ENCODE measurements at places on chromosomes 7 and 10.

DNA sequence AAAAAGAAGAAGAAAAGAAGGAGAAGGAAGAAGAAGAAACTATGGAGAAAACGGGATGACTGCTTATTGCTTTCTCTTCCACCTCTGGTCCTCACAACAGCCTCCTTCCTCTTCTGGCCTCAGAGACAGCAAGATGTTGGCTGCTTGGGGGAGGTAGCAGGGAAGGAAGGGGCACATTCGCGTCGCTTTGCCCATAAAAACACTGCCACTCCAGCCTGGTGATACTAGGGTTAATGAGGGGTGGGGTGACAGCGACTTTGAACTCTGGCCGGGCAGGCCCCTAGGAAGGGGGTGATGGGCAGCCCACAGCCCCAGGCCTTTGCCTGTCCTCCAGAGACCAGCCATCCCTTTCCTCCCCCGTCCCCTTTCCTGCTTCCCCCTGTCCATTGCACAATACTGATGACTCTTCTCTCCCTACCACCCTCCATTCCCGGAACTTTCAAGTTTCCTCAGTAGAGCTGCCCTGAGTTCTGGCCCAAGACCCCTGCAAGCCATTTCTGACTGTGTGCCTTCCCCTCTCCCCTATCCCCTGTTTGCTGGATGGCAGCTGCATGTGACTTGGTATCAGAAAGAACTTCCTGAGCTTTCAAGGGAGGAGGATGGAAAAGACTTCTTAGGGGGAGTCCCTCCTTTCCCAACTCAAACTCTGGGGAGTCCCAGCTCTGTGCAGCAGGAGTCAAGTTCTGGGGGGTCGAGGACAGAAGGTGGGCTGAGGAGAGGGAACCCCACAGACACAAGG is 2.2 kb upstream of the CUEDC2 start:
- DNase-seq, result no peak

GRCh38 chr7:120404042-120404441 is 131.1 kb downstream of the KCND2 start:
- no peak for DNase-seq

GRCh38 chr10:80894311-80894791 is 356.6 kb downstream of the SH2D4B start:
- DNase-seq, result no peak

GRCh38 chr10:154348-154747 is 19.1 kb downstream of the ZMYND11 start:
- no peak for DNase-seq

DNA sequence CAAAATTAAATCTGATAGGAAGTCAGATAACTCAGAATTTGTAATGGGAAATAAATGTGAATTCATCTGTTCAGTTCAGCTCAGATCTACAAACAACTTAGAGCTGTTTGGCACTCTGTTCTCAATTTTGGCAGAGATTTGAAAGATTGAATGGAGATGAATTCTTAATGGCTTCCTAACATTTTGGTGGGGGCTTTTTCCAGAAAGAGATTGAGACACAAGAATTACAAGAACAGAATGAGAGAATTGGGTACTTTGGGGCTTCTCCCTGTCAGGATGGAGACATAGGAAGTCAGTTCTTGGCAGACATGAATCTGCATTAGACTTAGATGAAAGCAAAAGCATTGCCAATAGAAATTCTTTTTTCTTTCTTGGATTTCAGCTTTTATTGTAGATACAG is 39.0 kb upstream of the PTPRZ1 start:
- DNase-seq, result no peak

- DNase-seq, result no peak
Measured at GRCh38 chr7:89943525-89944050, 210.7 kb upstream of the STEAP1 start.

DNA sequence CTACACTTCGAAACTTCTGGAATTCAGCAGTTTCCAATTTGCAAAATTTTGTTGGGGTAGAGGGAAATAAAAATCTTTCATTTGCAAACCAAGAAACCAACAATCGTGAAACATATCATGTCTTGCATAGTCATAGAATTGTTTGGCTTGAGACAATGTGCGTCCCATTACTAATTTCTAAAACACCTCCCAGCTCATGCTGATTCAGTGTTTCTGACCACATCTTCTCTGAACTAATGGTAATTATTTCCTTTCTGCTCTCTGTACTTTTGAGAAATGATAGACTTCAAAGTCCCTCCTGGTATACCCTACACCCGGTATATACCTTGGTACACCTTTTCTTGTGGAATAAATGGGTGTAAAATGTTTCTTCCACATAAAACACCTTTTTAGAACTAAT is 41.8 kb upstream of the TSPAN13 start:
- no peak for DNase-seq

GRCh38 chr7:41476460-41476803 is 226.5 kb downstream of the INHBA start:
- DNase-seq, result no peak

DNA sequence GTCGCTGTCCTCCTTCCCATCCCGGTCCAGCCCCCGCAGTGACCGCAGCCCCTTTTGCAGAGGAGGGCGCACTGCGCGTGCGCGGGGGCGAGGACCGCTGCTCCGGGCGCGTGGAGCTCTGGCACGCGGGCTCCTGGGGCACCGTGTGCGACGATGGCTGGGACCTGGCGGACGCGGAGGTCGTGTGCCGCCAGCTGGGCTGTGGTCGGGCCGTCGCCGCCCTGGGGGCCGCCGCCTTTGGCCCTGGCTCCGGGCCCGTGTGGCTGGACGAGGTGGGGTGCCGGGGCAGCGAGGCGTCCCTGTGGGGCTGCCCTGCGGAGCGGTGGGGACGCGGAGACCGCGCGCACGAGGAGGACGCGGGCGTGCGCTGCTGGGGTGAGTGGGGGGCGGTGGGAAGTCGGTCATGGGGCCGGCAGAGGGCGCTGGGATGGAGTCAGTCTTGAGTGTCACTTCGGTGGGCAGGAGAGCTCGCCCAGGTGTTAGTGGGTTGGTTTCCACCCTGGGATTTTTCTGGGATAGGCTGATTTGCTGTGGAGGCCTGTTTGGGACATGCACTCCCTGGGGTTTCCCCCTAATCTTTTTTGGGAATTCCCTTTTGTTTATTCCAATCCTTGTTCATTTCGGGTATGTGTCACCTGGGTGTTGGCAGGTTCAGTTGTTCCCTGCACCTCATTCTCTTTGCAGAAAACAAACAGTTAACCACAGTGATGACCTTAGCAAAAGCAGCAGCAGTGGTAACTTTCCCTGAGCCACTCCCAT is 11.6 kb downstream of the SCART1 start:
- DNase-seq, result no peak

GRCh38 chr7:100752994-100753393 is 19.6 kb downstream of the ZAN start:
- no peak for DNase-seq

GRCh38 chr10:32650246-32650655 is 204.3 kb downstream of the CCDC7 start:
- DNase-seq, result no peak

DNA sequence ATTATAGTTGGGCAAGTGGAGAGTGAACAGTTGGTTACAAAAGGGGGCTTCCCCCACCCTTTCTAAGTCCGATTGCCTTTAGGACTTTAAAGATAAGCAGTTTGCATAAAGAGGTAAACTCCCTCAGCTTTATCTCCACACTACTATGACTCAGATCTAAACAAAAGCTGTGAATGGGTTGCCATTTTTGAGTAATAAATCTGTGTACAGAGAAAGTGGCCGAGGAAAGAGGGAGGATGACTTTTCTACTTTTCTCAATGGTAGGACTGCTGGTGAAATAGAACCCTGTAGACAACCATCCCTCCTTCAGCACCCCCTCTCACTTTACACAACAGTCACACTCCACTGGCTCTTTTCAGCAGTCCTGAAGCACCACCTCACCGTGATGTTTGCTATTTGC is 71.2 kb downstream of the DNMBP start:
- no peak for DNase-seq

DNA sequence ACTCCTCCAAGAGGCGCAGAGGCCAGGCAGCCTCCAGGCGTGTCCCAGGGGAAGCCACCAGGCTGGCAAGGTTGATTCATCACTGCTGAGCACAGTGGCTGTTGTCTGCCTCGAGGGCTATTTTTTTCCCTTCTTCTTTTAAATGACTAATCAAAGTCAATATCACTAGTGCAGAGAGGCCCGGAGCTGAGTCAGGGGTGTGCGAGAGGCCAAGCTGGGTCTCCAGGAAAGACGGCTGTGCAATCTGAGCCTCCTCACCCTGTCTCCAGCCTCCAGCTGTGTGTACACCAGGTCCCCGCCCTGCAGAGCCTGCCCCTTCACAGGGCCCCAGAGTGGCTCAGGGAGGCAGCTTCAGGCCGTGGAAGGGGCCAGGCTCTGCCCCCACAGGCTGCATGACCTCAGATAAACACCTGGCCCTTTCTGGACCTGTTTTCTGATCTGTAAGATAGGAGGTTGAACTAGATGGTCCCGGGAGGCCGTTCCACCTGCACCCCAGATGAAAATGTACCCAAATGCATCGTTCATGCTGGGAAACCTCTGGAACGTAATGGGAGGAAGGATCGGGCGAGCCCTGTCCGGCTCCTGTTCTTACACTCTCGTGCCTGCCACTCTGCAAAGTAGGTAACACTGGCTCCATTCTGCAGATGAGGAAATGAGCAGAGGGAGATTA is 3.7 kb downstream of the STX1A start:
- peak; percentile 77 for DNase-seq

DNA sequence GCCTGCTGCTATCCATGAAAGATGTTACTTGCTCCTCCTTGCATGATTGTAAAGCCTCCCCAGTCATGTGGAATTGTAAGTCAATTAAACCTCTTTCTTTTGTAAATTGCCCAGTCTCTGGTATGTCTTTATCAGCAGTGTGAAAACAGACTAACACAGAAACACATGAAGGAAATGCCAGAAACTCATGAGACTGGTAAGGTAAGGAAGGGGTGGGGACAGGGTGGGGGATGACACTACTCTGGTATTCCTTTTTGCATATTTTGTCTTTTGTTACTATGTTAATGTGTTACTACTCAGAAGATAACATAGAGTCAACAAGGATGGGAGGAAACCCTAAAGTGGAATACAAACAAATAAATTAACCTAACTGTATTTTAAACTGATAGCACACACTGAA is 69.8 kb upstream of the DRGX start:
- DNase-seq, result no peak
